ENCODE measurements at places on chromosomes 5 and 9.
A peak's percentile ranks its signal among the peaks of the same experiment; 100 is the strongest.

DNA sequence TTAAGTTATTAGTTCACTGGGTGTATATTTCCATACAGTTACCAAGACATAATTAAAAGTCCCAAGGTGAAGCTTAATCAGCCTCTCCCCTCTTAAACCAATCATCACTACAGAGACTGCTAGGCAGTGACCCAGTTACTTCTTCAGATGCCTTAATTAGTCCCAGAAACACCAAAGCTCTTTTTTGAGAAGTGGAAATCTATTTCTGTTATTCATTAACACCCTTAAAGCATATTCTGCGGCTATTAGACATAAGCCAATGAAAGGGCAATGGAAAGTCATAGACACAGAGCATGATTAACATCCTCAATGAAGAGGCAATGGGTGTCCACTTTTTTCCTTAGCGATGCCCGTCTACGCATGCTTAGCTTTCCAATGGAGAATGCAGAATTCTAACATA lies 48.3 kb upstream of the DNAH5 start:
- no peak for DNase-seq

DNA sequence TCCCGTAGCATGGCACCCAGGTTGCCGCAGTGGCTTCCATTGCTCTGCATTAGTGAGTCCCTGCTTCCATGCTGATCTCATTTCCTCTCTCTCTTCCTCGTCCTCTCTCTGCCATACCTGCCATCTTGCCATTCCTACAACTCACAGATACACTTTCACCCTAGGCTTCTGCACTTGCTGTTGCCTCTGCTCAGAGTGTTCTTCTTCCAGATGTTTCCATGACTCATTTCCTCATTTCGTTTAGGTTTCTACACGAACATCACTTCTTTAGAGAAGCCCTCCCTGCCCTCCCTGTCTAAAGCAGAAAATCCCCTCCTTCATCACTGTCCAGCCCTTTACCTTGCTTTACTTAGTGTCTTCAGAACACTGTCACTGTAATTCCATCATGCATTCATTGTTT lies 115.2 kb upstream of the WWC1 start:
- no peak for DNase-seq

- no peak for DNase-seq
Measured at GRCh38 chr9:89484475-89485404, 13.2 kb downstream of the SEMA4D start.

DNA sequence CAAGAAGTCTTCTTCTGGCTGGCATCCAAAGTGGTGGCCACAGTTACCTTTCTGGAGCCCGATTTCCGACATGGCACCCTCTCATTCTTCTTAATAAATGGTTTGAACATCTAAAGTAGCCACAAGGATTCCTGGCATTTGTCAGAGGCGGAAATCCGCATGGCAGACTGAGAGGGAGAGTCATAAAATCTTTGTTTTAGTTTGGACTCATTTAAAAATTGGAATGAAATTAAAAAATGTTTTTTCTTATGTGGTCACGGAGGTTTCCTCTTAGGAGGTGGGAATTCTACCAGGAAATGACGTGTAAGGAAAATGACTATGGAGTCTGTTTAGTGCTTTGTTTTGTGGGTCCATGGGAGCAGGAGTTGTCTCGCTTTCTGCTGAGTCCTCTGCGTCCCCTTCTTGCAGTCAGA lies 133.0 kb upstream of the PTCH1 start:
- no peak for DNase-seq

DNA sequence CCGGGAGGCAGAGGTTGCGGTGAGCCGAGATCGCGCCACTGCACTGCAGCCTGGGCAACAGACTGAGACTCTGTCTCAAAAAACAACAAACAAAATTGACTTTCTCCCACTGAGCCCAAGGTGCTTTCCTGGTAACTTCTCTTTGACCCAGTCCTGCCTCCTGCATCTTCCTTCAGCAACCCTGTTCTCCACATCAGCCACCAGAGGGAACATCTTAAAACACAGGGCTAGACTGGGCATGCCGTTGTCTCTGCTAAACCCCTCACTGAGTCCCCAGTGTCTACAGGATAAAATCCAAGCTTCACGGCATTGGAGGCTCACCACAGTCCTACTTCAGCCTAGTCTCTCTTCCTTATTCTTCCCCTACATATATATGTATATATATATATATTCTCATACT lies 39.8 kb upstream of the KCNMB1 start:
- no peak for DNase-seq

DNA sequence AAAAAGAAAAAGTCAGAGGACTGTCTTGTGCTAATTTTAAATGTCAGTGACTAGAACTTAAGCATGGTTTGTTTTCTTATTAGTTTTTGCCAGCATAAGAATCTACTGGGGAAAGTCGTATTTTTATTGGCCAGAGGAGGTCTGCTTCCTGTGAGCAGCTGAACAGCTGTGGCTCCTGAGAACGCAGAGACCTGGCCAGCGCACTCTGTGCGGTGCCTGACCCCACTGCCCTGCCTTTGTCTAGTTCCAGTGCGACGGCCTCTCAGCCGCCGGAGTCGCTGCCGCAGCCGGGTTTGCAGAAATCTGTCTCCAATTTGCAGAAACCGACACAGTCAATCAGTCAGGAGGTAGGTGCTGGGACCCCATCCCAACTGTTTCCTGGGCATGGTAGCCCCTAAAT lies 42.5 kb downstream of the PRRC2B start:
- DNase-seq, result no peak

GRCh38 chr9:35340046-35340445 lies 149.9 kb upstream of the RUSC2 start:
- no peak for DNase-seq

GRCh38 chr9:134210511-134210907 lies 46.1 kb upstream of the RNU6ATAC start:
- DNase-seq, result no peak

DNA sequence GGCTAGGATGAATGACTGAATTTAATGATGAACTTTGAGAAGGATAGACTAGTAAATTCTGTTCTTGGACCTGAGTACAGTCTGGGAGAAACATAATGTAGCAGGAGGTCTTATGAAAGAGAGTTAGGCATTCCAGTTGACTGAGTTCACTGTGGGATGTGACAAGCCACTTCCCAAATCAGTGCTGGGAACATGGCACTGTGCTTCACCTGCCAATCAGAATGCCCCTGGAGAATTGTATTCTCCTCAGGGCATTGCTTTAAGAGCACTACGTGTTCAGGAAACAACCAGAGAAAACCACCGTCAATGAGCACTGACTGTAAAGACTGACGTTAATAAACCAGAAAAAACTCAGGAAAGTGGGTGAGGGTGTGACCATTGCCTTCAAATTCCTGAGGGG lies 1.2 kb downstream of the CCDC107 start:
- DNase-seq, result no peak

DNA sequence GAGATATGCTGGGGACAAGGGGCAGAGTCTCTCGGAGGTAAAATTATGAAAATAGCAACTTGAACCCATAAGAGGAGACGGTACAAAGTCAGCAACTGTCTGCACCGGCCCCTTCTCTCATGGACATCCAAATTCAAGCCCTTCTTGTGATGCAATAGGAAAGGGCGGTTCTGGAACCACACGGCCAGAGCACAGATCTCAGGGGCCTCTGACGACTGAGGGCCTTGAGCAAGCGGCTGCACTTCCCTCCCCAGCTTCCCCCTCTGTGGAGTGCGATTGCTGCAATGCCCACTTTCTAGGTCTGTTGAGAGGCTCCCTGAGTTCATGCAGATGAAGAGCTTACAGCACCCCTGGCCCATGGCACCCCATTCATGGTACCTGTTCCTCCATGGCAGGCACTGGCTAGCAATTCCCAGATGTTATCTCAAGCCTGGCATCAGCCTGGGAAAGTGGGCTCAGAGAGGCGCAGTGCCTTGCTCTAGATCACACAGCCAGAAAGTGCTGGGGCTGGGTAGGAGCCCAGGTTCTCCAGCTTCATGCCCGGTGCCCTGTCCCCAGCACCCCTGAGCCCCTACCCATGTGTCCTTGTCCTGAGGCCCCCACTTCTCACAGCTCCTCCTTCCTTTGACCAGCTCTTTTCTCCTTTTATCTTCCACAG lies 17.7 kb upstream of the CPLX2 start:
- DNase-seq, result no peak

- no peak for DNase-seq
Measured at GRCh38 chr5:169934990-169935389, 45.3 kb downstream of the INSYN2B start.

GRCh38 chr5:16245956-16246355 lies 66.4 kb upstream of the MARCHF11 start:
- no peak for DNase-seq

DNA sequence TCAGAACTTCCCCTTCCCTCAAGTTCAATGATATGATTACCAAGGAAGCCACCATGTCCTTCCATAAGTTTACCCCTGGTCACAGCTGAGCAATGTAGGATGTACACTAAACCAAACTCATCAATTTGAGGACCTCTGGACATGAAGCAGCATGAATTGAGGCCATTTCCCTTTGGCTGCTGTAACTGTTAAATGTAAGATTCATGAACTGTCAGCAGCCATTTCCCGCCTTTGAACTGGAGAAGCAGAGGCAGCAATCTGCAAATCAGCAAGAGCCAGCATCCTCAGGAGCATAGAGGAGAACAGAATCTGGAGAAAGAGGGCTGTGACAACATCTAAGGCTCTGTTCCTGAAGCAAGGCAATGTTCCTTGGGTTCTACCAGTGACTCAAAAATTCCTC lies 104.3 kb upstream of the PTGER4 start:
- no peak for DNase-seq

GRCh38 chr9:15276328-15276938 lies 30.6 kb downstream of the TTC39B start:
- peak; percentile 31 for DNase-seq

GRCh38 chr5:95915999-95916686 lies 45.5 kb downstream of the ELL2 start:
- DNase-seq, result no peak

DNA sequence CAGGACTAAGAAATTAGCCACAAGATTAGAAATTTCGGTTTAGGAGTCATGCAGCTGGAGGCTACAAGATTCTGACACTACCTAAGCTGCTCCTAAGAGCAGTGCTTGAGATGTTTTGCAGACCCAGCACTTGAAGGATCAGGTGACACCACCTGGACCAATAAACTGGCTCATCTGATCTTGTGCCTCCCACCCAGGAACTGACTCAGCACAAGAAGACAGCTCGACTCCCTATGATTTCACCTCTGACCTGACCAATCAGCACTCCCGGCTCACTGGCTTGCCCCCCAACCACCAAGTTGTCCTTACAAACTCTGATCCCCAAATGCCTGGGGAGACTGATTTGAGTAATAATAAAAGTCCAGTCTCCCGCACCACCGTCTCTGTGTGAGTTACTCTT lies 170.4 kb downstream of the TTC39B start:
- DNase-seq, result no peak

GRCh38 chr5:72951671-72952468 lies 4.0 kb upstream of the FCHO2 start:
- no peak for DNase-seq

GRCh38 chr5:43416803-43417394 lies 4.7 kb upstream of the CCL28 start:
- DNase-seq, result no peak

DNA sequence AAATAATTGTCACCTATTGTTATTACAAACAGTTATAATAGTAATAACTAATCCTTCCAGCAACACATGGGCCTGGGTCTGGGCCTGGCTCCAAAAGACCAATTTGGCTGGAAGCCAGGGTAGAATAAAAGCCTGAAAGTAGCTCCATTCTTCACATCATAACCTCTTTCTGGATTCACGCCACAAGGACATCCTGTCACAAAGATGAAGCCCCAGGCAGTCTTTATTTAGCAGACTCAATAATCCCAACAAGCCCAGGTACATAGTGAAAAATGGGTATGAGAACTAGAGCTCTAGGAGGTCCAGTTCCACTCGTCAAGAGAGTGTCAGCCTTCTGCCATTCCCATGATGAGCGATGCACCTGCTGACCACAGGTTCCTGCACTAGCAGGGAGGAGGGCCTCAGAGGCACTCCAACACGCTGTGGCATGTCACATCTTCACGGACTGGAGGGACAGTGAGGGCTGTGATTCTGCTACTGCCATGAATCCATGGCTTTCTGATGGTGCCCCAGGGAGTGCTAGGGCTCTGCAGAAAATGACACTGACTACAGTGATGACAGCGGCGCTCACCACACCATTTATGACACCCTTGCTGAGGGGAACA lies 124.9 kb downstream of the SPOCK1 start:
- DNase-seq, result peak; percentile 58

DNA sequence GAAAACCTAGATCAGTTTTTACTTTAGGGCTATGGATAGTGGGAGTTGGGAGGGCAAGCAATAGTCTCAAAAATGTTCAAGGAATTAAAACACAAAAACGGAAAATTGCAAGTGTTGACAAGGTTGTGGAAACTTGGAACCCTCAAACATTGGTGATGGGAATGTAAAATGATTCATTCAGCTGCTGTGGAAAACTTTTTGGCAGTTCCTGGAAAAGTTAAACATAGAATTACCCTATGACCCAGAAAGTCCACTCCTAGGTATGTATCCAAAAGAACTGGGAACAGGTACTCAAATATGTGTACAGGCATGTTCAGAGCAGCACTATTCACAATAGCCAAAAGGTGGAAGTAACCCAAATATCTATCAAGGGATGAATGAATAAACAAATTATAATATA lies 1.2 kb upstream of the MSANTD3 start:
- DNase-seq, result no peak

DNA sequence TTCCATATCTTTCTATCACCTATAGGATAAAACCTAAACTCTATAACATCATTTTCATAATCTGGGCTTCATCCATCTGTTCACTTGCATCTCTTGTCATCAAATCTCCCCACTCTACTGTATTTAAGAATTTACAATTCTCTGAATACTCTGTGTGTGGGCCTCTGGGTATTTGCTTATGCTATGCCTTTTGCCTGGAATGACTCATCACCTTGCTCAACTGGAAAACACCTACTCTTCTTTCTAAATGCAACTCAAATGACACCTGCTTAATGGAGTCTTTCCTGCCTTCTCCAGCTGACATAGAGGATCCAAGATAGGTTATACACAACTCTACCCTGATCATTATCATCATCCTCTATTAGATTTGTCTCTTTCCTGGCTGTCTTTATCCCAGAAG lies 421.7 kb downstream of the SPATA31D1 start:
- DNase-seq, result no peak

DNA sequence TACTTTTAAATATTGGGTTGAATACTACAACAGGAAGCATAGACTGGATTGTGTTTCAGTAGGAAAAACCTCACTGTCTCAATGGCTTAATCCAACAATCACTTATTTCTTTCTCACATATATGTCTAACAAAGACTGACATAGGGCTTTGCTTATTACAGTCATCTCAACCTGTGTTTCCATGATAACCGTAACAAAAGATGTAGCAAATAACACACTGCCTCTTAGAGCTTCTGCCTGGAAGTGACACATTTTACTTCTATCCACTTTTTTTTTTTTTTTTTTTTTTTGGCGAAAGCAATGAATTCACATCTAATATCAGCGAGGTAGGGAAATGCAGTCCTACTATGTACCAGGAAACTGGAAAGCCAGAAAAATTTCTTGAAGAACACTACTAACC lies 204.9 kb upstream of the CDKN2B start:
- peak; percentile 44 for DNase-seq

GRCh38 chr5:88964831-88965230 lies 81.8 kb upstream of the MEF2C start:
- peak; percentile 15 for DNase-seq
